ENCODE measurements at places on chromosomes 3 and 15.

DNA sequence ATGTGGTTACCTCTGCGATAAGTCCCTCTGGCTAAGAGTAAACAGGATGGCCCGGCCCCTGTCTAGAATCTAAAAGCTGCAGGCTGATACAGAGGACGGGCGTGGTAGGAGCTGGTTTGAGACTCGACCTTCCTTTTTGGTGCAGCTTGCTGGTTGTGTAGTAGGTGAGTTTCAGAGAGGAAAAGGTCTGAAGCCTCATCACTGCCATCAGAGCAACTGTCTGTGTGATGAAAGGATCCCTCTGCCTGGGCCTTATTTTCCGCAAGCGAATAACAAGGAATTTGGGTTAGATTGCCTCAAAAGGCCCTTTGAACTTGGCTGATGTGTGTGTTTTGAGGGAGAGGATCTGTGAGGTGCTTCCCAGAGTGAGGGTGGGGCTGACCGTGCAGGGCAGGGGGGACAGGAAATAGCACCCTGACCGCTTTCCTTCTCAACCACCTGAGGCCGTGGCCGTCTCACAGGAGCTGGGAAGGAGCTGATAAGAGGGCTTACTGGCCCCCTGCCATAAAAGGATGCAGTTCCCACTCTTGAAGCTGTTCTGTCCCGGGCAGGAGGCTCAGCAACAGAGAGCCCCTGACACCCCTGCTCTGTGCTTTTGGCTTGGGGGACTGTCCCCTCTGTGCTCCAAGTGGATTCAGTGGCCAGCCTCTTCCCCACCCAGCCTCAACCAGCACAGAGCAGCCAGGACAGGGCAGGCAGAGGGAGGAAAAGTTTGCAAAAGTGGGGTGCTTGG, 45.6 kb upstream of the TFRC start:
- no peak for DNase-seq

DNA sequence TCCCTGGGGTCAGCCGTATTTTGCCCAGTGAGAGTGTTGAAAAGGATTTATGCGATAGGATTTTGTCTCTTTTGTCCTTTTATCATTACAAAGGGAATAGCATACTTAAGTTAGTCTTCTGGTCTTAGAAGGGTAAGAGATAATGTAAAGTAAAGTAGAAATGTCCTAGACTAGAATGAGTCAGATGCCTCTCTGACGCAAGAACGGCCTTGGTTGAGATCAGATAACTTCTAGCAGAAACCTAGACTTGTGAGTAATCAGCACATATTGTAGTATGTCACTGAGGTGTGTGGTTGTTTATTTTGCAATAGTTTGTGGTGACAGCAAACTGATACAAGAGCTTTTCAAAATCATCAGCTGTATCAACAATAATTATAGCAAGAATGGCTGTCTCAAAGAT, 866.1 kb downstream of the NSUN3 start:
- DNase-seq, result no peak

DNA sequence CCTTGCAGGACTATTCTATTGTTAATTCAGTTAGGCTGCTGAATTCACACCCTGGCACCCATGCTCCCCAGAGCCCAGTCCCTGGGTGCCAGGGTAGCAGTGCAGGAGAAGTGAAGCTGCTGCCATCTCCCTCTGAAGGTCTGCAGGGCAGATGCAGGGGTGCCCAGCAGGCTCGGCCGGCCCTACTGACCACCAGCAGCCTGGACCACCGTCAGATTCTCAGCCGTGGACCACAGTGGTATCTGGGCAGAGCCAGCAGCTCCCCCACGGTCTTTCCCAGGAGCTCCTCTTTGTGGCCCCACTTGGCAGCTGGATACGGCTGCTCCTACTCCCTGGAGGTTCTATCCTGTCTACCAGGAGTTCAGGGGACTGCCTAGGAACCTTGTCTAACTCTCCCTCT, 46.8 kb downstream of the ALDH1L1 start:
- no peak for DNase-seq

GRCh38 chr3:100630664-100631063, 21.3 kb downstream of the ADGRG7 start:
- DNase-seq, result no peak

DNA sequence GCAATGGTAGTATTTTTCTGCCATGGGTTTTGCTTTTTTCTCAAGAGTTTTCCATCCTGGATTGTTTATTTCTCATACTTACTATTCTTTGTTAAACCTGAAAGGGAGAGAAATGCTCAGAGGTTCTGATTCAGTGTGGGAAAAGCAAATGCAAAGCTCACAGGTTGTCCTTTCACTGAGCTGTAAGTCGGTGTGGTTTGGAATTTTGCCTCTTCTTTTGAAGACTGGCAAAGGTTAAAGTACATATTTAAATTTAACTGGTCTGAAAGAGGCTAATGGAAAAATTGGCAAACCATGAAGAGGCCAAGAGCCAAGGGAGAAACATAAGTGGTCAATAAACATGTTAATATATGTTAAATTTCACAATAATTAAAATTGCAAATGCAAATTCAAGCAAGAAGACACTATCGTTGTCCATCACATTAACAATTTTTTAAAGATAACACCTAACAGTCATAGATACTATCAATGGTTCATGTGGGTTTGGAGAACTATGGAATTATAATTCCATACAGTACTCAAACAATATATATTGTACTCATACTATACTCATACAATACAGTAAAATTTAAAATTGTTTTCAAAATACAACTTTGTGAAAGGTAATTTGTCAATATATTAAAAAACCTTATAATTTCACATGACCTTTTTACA, 246.8 kb upstream of the STT3B start:
- DNase-seq, result no peak

GRCh38 chr15:67341539-67341938, 87.0 kb downstream of the IQCH start:
- DNase-seq, result no peak

GRCh38 chr3:47464588-47464987, 11.2 kb downstream of the SCAP start:
- DNase-seq, result no peak
